Left kidney (tissue), 8 donors: ENCODE measurements at places on chromosomes 3 and 15. TPM values are rescaled to one million over a fixed set of nuclear protein-coding genes. Genes with fewer than 3 reads are reported as not detected.

GRCh38 chr3:11089931-11090330 lies 64.4 kb upstream of the HRH1 start:
- DNase-seq, result no peak

DNA sequence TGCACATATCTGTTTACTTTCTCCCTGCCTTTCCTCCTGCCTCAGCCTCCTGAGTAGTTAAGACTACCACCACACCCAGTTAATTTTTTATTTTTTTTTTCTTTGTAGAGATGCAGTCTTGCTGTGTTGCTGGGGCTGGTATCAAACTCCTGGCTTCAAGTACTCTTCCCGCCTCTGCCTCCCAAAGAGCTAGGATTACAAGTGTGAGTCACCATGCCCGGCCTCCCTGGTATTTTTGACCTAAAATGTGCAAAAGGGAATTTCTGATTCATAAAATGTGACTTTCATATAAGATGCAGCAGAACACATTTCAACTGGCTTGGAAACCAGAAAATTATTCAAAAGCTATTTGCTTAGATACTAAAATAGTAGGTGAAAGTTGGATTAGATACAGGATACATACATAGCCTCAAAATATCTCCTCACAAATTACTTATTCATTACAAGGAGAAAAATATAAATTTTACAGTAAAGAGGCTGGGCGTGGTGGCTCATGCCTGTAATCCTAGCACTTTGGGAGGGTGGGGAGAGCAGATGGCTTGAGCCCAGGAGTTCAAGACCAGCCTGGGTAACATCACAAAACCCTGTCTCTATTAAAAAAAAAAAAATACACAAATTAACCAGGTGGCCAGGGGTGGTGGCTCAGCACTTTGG lies 32.0 kb downstream of the MAP4 start:
- DNase-seq, result no peak

DNA sequence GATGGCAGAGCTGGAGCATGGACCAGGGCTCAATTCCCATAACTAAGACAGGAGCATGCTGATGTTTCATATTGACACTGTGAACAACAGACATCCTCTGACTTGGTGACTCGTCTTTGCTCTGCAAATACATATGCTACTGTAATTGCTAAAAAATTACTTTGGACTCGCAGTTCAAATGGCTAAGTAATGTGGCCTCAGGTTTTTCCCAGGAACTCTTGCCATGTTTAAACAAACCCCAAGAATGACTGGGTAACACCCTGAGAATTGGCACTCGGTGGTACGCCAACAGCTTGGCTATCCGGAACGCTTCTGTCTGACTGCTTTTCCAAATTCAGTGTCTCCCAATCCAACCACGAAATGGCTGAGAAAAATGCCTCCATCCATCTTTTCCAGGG lies 456.7 kb upstream of the THBS1 start:
- DNase-seq, result no peak

DNA sequence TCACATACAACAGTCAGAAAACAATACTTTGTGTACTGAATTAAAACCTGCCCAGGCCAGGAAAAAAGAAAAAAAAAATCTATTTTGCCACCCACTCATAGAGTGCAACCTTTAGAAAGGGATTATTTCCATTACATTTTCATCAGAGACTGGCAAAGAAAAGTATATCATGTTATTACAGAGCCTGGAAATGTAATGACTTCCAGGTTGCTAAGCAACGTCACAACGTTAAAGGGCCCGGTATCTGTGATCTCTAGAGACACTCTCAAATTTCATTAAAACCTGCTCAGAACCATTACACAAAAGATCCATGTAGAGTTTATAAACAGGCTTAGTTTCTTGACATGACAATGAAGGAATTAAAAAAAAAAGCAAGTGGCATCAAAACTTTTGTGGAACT lies 170.5 kb downstream of the CTNNB1 start:
- DNase-seq, result peak; percentile 15

- no peak for DNase-seq
These were observed 292.2 kb downstream of the NEK10 start for GRCh38 chr3:27076815-27077630.

GRCh38 chr3:141457624-141458236 lies 29.1 kb upstream of the RASA2 start:
- no peak for DNase-seq

- peak; percentile 62 for DNase-seq
These were observed 533 bp downstream of the ARF4 start for GRCh38 chr3:57596495-57597126.

- no peak for DNase-seq
These were observed 102.0 kb upstream of the THRB start for GRCh38 chr3:24596626-24597025.

- DNase-seq, result no peak
These were observed 148.9 kb downstream of the GREM1 start for GRCh38 chr15:32866454-32867312.

The MASP1 gene
- 8.7 TPM for polyA plus RNA-seq

- no peak for DNase-seq
These were observed 132.3 kb downstream of the PGPEP1L start for GRCh38 chr15:98875309-98875708.

The CACNA2D2 gene
- 14.6 TPM for polyA plus RNA-seq

The RTF1 gene
- polyA plus RNA-seq, result 75.6 TPM

DNA sequence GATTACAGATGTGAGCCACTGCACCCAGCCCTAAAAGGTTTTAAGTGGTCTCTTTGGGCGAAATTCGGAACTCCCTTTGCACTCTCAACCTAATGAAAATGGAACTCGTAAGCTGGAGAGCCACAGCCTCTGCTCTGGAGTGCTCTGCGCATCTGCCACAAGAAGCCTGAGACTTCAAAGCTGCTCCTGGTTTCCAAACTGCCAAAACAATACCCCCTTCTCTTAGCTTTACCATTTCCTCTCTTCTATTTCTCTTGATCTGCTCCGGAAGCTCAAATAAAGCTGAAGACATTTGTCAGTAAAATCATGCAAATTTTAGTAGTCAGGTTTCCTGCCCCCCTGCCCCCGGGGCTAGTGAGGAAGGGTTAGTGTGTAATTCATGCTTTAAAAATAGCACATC lies 312.7 kb downstream of the MFSD1 start:
- DNase-seq, result no peak
